ENCODE measurements at places on chromosomes 11 and 22.

DNA sequence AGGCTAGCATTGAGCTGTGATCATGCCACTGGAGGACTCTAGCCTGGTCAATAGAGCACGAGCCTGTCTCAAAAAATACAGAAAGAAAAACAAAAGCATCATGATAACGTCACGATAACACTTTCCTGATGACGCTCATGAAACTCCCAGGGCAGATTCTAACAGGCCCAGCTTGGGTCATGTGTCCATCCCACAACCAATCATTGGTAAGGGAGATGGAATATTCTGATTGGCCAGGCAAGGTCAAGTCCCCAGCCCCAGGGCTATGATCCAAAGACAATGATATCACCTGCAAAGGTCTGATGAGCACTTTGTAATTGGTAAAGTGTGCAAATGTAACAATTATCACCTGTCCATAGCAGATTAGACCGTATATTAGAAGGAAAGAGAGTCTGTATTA is 21.5 kb upstream of the DDX6 start:
- no peak for DNase-seq

- no peak for DNase-seq
These were observed 25.9 kb downstream of the OTOG start for GRCh38 chr11:17572791-17573460.

DNA sequence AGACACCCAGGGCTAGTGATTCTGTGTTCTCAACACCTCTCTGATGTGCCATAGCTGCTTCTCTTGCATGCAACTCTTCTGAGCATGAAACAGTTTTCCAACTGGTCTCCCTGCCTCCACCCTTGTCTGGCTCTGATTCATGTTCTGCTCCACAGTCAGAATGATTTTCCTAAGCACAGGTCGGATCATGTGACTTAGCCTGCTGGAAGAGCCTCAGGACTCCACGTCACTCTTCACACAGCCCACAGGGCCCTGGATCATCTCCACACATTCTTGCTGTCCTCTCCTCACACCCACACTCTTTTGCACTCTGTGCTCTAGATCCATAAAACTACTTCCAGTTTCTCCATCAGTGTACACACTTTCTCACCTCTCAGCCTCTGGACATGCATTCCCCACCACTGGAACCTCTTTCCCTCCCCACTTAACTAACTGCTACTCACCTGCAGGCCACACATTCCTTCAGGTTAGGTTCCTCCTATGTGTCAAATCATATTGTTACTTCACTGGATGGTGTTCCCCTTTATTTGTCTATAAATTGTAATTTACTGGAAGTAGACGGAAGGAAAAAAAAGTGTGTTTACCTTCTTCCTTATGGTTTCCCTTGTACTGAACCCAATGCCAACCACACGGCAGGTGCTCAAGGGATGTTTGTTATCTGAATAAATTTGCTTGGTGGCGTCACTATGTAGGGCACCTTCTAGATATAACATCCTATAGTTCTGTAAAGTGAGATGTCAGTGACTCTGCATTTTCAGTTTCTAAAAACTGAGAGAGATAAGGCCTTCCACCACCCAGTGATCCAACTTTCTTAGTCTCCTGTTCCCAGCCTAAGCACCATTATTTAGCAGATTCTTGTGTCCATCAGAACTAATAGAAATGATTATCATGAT is 133.7 kb downstream of the ETS1 start:
- DNase-seq, result no peak

DNA sequence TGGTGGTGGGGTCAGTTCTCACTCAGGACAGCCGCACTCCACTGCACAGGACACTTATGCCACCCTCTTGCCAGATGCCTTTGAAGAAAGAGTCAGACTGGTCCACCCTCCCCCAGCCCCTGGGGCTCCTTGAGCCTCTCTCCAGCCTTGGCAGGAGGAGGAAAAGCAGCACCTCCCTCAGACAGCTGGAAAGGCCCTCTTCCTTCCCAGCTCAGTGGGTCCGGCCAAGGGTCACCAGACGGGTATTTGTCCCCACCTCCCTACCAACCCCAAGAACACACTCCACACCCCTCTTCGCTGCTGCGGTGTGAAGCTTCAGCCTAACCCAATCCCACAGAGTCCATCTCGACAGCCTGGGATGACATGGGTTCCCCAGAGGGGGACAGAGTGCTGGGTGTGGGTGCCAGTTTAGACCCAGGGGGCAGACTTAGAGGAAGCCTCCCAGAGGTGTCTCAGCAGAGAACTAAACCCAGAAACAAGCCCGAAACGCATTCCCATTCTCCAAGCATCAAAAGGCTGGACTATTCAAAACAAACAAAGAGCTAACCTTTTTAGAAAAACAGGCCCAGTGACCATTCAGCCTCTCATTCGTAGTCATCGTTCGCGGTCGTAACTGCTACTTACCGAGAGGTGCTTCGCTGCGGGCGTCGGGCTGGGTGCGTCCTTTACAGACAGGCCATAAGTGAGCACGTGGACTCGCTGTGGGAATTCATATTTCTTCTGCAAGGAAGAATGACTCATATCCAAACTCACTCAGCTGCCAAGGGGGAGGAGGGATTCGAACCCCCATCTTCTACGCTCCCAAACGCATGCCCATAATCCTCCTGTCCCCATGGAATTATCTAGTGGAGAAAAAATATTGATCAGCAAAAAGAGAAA is 57.5 kb upstream of the ANO1 start:
- DNase-seq, result no peak

DNA sequence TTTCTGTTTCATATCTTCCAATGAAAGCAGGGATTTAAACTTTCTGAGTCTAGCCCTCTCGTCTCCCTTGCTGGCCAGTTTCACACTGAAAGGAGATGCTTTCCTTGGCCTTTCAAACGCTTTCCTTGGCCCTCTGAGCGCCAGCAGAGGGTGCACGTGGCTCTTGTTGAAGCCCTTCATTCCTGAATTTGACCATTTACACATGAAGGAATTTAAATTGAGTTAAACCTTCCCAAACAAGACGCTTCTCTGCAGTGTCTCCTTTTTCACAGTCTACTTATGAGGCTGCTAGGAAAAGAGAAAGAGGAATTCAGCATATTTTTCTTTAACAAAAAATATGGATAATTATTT is 21.6 kb downstream of the NNMT start:
- DNase-seq, result no peak

DNA sequence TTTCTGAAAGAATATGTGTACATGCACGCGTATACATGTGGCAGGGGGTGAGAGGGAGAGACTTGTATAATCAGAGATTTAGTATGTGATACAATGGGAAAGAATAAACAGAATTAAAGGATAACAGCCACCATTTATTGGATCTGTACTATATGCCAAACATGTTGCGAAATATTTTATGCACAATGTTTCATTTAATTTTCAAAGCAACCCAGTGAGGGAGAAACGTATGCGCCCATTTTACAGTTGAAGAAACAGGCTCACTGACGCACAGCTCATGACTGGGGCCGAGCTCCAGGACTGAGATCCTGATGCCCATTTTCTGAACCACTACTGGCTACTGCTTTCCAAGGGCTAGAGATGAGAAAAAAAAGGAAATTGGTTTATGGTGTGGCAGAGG is 3.3 kb upstream of the OAF start:
- DNase-seq, result no peak

- no peak for DNase-seq
These were observed 1.3 kb downstream of the ALG9 start for GRCh38 chr11:111870113-111870512.

- DNase-seq, result no peak
These were observed 7.2 kb downstream of the APLP2 start for GRCh38 chr11:130076778-130077481.

DNA sequence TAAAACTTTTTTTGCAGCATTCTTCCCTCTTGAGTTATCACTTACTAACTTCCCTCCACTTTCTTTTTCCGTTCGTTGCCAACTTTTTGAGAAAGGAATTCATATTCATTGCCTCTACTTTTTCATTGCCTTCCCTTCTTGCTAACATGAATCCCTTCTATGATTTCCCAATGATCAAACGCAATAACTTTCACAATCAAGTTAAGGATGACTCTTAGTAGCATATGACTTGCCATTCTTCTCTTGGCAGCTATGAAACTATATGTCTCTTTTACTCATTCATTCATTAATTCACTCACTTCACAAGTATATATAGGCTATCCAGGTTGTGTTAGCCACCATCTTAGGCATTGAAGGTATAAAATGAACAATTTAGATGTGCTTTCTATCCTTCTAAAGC is 16.6 kb upstream of the ARHGAP20 start:
- DNase-seq, result no peak

GRCh38 chr22:29750559-29751538 is 16.0 kb downstream of the ZMAT5 start:
- DNase-seq, result no peak

DNA sequence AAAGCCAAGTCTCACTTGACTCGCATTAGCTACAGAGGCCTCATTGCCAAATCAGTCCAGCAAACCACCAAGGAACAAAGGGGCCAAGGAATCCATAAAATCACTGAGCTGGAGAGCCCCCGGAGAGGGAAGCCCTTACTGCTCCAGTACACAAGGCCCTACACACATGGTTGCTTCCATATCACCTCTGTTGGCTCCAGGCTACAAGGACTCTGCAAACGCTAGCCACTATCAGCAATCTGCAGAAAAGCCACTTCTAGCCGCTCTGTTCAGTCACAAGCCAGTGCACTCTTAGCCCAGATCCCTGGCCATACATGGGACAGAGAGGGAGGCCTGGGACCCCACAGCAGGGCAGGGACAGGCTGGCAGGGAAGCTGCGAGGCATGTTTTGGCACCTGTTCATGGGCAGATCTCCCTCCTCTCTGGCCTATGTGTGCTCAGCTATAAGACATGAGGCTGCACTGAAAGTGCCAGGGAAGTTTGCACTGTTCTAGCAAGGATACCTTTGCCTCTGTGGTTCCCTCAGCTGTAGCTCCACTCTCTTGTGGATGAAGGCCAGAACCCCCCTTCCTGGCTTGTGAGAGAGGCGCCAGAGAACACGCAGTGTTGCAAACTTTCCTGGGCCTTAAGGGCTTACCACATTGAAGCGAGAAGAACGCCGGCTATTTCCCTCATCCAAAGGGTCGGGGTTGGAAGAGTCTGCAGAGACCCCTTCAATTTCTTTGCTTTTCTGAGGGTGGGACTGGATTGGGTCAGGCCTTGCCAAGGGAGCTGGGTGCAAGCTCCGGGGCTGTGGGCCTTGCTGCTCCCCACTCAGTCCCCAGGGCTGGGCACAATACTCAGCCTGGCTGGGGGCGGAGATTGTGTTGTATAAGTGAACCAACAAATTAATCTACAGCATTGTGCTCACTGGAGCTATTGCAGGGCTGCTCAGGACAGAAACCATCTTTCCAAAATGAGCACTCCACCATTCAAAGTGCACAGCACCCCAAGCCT is 108.7 kb upstream of the PITPNB start:
- DNase-seq, result no peak

GRCh38 chr11:60377401-60378136 is 763 bp upstream of the MS4A7 start:
- DNase-seq, result peak; percentile 52

DNA sequence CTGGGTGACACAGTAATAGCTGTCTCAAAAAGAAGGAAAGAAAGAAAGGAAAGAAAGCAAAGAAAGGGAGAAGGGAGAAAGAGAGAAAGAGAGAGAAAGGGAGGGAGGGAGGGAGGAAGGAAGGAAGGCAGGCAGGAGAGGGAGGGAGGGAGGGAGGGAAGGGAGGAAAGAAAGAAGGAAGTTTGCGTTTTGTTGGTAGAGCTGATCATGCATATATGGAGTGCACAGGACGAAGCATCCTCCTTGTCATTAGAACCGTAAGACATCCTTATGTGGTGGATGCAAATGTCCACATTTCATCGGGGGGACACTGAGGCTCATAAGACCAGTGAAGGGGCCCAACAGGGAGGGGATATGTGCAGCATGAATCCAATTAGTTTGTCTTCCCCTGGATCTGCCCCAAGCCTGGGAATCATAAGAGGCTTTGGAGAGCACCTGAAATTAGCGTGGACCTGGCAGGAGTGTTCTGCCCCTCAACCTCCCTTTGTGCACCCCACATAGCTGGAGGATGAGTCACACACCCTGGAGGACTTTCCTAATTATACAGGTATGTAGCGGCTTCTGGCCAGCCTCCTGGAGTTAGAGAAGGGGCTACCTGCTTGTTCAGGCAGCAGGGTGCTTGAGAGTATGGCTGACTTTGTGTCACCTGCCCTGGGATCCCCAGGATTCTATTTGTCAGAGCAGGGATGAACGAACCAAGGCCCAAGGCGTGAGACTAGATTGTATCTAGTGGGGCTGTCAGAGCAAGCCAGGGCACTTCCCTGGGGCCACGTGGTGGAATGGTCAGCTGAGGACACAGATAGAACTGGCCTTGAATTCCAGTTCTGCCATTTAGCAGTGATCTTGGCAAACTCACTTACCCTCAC is 119.7 kb upstream of the CD82 start:
- no peak for DNase-seq

DNA sequence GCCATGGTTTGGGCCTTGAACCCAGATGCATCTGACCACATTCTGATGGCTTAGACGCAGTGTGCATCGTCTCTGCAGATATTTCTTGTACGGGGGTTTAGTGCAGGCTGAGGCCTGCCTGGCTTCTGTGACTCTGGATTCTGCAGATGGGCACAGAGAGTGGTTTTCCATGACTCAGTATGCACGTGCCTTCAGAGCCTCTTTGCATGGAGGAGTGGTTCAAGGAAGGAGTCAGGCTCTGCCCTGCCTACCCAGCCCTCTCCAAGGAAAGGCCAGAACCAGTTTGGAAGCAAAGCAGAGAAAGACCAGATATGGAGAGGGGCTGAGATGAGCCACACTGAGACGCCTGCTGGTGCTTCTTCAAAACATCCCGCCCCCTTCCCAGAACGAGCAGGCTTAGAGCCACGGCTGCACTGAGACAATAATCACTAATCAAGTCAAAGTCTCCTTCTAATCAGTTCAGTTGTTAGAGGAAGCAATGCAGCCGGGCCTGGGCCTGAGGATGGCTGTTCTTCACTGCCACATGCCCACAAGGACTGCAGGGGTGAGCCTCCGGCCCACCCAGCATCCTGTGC is 308.9 kb downstream of the NXPE2 start:
- DNase-seq, result no peak

All from memory B cell (primary cell).